Stimulated activated CD4-positive, alpha-beta T cell treated with anti-CD3 and anti-CD28 coated beads, Interleukin-2, amount 100 ng/mL, for 24 hours (primary cell): ENCODE measurements at places on chromosomes 1 and 21.

GRCh38 chr21:37983336-37984095 lies 67.3 kb upstream of the KCNJ6 start:
- DNase-seq = no peak

- DNase-seq = peak; percentile 69
Observed at GRCh38 chr1:27605796-27606707, 2.1 kb upstream of the AHDC1 start.

- DNase-seq = no peak
Observed at GRCh38 chr1:95984798-95985374, 736.7 kb upstream of the PTBP2 start.

GRCh38 chr1:239630767-239631166 lies 244.4 kb downstream of the CHRM3 start:
- no peak for DNase-seq

DNA sequence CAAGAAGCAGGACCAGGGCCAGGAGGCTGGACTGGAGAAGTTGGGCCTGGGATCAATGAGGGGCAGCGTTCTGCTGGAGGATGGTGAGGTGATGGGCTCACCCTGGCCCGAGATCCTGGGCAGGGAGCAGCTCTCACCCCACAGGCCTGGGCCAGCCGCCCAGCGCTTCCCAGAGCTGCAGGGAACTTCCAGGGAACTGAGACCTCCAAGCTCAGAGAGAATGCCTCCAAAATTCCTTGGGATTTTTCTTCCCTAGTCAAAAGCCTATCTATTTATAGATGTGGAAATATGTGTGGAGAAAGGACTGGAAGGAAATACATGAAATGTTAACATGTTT lies 121.2 kb downstream of the SPSB1 start:
- no peak for DNase-seq

GRCh38 chr1:236799001-236799400 lies 3.9 kb downstream of the MTR start:
- no peak for DNase-seq

- DNase-seq = no peak
Observed at GRCh38 chr1:198498881-198499280, 41.6 kb downstream of the ATP6V1G3 start.

GRCh38 chr1:54975356-54976108 lies 4.9 kb upstream of the TMEM61 start:
- DNase-seq = no peak

DNA sequence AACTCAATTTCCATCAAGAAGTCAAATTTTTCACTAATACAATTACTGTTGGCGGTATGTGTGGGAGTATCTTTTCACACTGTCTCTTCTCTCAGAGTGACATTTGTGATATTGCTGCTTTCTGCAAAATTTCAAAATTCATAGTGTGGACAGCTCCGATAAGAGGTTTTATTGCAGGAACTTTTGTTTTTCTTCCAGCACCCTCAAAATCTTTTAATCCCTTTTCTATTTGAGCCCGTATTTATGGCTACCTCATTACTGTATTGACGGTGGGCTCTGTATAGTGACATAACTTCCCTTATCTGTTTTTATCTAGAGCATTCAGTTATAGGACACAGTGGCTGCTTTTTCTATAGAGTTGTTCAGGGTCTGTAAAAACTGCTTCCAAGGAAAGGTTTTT lies 794.4 kb upstream of the TMPRSS15 start:
- no peak for DNase-seq

DNA sequence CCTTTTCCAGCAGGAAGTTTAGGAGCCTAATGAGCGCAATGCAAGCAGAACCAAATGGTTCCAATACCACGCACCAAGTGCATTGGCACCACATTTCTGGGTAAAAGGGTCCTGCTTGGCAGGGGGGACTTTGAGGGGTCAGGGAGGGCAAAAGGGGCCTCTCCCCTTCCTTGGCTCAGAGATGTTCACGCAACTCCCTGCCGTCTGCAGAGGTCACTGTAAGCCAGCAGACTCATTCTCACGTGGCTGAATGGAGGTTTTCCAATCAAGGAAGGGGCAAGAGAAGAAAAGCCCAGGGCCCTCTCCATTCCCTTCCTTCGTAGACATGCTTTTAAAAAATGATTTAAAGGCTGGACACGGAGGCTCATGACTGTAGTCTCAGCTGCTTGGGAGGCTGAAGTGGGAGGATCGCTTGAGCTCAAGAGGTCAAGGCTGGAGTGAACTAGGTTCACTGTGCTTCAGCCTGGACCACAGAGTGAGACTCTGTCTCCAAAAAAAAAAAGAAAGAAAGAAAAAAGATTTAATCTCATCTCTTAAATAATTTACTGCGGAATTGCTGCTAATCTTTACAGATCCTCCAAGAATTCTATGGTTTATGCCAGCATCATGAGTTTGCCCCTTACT lies 80.3 kb downstream of the RUNX3 start:
- peak; percentile 14 for DNase-seq
